ENCODE measurements at places on chromosomes 6 and 20.

DNA sequence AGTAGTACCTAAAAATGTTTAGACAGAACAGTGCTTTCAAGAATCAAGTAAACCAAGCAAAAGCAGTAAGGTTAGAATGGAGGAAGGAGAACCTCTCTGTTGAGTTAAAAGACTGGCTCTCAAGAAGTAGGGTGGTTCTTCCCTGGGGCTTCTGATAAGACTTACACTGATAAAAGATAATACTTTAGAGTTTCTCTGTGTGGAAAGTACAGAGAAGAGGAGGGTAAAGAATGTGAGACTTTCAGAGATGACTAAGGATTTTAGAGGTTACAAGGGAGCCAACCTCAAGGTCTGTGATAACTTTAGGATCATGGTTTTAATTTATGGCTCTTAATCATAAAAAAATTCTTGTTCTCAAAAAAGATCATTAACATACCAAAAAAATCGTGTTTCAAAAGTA, 30.9 kb upstream of the ALDH8A1 start:
- no peak for DNase-seq

DNA sequence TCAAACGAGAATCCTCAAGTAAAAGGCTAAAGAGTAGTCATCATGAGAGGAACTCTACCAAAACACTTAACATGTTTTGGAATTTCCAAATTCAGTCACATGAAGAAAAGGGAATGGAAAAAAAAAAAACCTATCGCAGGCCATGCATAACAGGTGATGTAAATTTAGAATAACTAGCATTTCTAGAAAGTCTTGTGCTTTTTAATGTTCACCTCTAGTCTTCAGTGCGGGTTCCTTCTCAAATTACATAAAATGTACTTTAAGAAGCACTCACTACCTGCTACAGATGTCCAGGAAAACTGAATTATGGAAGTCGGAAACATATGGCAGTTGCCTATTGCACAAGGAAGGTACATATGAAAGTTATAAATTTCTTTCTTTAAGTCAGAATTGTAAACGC, 6.1 kb upstream of the TBX18 start:
- DNase-seq = no peak

- no peak for DNase-seq
These were observed 11.9 kb upstream of the EFCAB8 start for GRCh38 chr20:32846852-32847251.

DNA sequence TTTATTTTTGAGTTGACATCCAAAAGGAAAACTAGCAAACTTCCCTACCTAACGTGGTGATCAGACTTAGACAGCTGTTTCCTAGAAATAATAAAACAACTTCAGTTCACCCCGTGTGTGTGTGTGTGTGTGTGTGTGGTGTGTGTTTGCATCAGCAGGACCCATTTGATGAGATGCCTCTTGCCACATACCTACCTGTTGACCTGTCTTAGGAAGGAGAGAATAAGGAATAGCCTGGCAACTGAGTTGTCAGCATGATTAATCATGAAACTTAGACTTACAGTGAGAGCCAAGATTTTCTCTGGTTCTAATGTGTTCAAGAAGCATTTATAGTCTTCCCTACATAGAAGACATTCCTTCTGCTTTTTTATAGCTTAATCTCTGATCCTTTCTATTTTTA, 16.1 kb upstream of the PBOV1 start:
- DNase-seq = no peak

GRCh38 chr20:6855796-6856195, 88.3 kb downstream of the BMP2 start:
- DNase-seq = no peak

- DNase-seq = no peak
These were observed 37.1 kb downstream of the PROKR2 start for GRCh38 chr20:5279661-5280060.

GRCh38 chr20:33178726-33179125, 10.8 kb downstream of the BPIFA2 start:
- no peak for DNase-seq

Data from midbrain (tissue), 1 donor.